ENCODE measurements at places on chromosomes 1 and 21.

- peak; percentile 22 for DNase-seq
Observed at GRCh38 chr1:4652631-4653327, 1.6 kb upstream of the AJAP1 start.

DNA sequence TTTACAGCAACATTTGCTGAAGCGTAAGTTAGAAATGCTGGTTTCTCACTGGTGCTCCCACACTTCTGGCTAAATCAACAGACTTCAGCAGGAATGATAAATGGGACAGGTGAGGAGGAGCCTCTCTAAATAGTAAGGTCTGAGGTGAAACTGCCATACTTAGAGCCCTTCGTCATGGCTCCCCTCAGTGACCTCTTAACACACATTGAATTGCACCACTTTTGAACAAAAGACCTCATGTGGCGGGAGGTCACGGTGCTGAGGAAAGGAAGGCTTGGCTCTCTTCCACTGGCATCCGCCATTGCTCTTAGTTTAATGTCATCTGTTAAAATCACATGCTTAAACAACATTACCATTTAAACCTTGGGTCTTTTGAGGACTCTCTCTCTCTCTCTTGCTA lies 3.4 kb downstream of the MAP3K7CL start:
- DNase-seq: no peak

DNA sequence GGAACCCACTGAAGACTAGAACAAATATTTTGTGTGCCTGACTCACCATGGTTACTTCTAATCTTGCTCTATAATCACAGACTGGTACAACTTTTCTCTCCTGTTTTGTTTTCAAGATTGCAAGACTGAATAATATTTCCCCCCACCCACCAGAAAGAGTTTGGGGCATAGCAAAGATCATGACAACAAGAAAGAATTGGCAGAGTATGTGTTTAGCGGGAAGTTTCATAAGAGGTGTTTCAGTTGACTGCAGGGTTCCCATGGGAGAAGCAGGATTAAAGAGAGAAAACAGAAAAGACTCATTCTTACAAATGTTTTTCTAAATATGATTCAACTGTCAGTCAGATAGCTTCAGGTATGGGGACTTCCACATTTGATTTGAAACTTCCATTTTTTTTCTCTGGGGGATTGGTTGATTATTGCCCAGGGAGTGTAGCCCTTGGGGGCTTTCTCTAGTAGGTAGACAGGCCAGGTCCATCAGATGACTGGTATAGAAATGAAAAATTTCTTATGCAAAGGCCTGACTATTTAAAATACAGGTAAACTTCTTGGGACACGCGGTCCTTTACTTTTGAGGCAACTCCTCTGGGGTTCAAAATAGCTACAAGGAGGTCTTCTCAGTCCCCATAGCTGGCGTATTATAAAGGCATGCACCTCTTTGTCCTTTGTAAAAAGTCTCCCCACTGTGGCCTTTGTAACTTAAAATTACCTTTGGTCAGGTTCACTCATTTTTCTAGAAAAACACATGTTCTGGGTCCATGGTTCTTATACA lies 13.9 kb downstream of the OR14I1 start:
- DNase-seq: no peak

GRCh38 chr1:42825036-42825851 lies 8.0 kb upstream of the SVBP start:
- DNase-seq: no peak

DNA sequence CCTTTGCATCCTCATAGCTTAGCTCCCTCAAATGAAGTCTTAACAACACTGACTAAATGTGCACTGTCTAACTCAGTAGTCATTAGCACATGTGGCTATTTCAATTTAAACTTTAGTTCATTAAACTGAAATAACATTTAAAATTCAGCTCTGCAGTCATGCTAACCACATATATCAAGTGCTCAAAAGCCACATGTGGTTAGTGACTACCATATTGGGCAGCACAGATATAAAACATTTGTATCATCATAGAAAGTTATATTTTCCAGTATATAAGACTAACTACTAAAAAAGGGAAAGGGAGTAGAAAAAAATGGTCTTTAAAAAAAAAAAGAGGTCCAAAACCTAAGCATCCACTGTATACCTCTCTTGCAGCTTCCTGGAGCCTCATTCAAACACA lies 64.1 kb downstream of the SETD4 start:
- no peak for DNase-seq

DNA sequence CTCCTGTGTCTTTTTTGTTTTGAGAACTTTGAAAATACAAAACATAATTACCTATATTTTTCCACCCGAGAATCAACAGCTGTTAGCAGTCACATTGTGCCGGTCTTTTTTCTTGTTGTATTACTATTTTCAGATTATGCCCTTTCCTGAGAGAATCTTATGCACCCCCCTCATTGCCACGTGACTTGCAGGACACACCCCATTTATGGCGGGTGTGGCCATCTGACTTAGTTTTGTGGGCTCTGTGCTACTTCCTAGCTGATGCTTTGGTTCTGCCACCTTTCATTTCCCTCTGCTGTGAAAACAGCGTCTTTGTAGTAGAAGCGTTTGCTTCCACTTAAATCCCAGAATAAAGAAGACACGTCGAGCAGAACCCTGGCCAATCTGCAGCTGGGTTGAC lies 82.8 kb upstream of the SOX13 start:
- no peak for DNase-seq

DNA sequence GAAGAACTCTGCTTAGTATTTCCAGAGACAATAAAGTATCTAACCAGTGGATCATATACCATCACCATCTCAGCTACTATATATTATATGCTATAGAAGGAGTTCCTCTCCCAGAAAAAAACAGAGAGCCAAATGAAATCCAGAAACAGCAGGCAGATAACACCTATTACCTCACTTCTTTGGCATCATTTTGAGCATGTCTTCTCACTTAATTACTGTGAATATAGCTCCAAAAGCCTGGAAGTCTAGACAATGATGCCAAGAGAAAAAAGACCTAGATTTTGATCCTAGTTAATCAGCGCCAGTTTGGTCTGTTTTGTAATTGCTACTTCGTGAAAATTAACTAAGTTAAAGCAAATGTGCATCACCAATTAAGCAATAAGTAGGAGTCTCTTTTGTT lies 131.3 kb downstream of the EIF4G3 start:
- no peak for DNase-seq

DNA sequence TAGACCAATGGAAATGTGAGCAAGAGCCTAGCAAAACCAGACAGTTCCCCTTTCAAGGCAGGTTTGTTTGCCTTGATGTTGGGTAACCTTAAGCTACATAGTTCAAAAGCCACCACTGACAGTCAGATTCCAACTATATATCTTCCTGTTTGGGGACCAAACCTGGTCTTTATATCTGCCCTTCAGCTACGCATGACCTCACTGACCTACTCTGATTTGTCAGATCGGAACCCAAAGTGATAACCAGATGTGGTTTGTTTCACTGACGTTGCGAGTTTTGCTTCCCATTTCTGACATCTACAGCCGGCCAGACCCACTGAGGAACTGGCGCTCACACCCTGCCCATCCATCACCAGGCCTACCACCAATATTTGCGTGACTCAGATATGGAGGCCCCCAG lies 361.1 kb upstream of the CHRM3 start:
- DNase-seq: no peak

GRCh38 chr1:20141466-20141865 lies 2.3 kb downstream of the PLA2G2F start:
- no peak for DNase-seq

- DNase-seq: no peak
Observed at GRCh38 chr1:183105449-183105848, 80.6 kb upstream of the LAMC2 start.

DNA sequence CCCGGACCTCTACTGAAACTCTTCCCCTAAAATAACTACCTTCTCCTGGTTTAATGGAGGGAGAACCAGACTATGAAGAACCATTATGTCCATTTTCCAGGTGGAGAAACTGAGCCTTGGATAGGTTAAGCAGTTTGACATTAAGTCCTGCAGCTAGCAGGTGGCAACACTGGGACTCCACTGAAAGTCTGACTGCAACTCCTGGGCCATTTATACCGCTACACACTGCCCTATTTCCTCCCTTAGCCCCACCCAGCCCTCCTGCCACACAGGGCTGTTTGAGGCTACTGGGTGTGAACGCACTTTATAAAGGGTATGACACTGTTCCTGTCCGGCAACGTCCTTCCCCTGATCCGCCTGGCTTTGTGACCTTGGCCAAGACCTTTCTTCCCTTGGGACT lies 511 bp upstream of the INPP5B start:
- no peak for DNase-seq

DNA sequence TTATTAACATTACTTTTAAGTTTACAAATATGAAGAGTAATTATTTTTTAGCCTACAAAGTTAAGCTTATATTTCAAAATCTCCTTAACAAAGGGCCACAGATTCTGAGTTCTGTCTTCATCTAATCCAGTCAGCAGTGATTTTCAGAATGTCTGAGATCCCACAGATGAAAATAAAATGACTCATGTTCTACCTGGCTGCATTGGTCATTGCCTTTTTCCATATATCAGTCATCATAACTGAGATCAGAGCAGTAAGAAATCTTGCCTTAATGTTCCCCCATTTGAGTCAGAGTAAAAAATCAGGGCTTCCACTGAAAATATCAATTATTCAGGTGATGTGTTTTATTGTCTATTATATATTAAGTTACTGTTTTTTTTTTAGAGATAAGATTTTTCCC lies 416.1 kb downstream of the MRPL39 start:
- DNase-seq: no peak

DNA sequence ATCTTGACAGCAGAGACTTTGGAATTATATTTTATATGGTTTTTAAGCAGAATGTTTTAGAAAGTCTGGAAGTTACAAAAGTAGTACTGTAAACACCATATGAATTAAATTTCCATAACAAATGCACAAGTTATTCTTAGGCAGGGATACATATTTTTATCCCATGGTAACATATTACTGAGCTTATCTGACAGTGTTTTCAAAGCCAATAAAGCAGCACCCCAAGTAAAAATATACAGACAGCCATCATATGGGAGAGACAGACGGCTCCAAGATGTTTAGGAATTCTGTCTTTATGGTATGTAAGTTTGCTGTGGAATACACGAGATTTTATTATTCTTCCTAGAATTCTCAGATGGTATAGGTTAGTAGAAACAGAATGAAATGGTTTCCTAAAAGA lies 12.0 kb upstream of the GNG4 start:
- DNase-seq: no peak

GRCh38 chr1:112358798-112359408 lies 37.1 kb upstream of the CTTNBP2NL start:
- peak; percentile 13 for DNase-seq
